ENCODE measurements at places on chromosomes 13 and 19.

DNA sequence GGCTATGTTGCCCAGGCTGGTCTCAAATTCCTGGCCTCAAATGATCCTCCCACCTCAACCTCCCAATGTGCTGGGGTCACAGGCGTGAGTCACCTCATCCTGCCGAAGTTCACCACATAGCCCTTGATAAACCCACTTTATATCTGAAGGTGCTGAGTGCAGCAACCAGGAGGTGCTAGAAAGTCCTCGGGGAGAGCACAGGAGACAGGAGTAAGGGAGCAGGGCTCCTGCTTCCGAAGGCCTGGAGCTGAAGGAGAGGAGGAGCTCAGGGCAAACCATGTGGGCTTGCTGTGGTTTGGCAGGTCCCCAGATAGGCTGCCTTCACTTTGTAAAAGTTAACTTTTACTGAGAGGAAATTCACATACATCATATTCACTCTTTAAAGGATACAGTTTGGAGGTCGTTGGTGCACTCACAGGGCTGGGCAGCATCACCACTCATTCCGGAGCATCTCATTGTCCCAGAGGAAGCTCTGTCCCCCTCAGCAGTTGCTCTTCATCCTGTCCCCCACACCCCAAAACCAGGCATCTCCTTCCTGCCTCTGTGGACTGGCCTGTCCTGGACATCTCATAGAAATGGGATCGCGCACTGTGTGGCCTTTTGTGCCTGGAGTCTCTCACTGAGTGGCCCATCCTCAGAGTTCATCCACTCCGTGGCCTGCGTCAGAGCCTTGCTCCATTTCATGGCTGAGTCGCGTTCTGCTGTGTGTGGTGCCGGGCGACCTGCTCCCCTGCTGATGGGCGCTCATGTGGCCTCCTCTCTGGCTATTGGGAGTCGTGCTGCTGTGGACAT, 49.5 kb downstream of the KDM4B start:
- no peak for DNase-seq

DNA sequence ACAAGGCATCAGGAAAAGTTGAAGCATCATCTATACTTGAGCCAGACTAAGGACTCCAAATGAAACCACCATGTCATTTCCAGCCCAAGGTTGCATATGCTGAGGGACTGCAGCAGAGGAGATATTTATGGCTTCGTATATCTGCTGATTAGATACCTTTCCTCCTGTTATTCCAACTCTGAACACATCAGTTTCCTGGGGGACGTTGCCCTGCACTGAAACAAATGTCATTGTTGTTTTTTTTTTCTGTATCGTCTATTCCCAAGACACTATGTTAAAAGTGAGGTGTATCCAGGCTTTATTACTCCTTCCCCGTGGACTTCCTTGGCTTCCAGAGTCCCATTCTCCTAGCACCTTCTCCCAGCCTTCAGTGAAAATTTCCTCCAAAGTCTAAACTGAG, at the start of gene OR7A17:
OR7A17 (minus strand) TSS at position 101 of the 400 bp plus-strand sequence. CDS start 4,777 bp downstream, outside the sequence.
- DNase-seq: no peak

- no peak for DNase-seq
Observed at GRCh38 chr13:73223372-73223781, 164.6 kb downstream of the KLF5 start.

- no peak for DNase-seq
Observed at GRCh38 chr13:28557725-28558520, 63.0 kb upstream of the FLT1 start.

GRCh38 chr13:40186626-40187323, 479.7 kb downstream of the FOXO1 start:
- no peak for DNase-seq

GRCh38 chr13:95262837-95263384, 38.3 kb downstream of the ABCC4 start:
- DNase-seq: no peak

GRCh38 chr13:93220073-93220472, 6.5 kb upstream of the GPC6 start:
- no peak for DNase-seq

- DNase-seq: no peak
Observed at GRCh38 chr13:112879283-112879833, 89.7 kb upstream of the MCF2L start.

DNA sequence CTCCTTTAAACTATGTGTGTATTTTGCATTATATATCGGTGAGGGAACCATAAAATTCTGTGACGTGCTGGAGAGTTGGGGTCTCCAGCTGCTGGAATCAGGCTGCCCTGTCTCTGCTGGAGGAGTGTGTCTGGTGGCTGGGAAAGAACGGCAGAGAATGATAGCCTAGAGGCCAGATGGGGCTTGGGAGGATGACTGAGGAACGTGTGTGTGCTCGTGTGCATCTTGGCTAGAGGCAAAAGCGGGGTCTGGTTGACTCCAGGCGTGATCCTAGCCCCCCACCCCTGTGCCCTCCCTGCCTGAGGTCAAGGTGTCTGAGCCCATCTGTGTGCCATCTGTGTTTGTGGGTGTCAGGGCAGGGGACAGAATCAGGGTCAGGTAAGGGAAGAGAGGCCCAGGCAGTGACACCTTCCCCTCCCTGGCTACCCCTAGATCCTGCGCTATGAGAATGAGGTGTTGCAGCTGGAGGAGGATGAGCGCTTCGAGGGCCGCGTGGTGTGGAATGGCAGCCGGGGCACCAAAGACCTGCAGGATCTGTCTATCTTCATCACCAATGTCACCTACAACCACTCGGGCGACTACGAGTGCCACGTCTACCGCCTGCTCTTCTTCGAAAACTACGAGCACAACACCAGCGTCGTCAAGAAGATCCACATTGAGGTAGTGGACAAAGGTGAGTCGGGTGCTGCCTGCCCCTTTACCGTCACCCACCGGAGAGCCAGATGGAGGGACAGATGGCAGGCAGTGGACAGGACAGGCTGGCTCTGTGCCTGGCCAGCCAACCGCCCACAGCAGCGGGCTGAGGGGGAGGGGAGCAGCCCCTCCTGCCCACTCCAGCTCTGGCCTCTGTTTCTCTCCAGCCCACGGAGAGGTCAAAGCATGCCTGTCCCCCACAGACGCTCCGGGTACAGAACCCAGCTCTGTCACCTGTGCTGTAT, 3.1 kb downstream of the SCN1B start:
- no peak for DNase-seq

DNA sequence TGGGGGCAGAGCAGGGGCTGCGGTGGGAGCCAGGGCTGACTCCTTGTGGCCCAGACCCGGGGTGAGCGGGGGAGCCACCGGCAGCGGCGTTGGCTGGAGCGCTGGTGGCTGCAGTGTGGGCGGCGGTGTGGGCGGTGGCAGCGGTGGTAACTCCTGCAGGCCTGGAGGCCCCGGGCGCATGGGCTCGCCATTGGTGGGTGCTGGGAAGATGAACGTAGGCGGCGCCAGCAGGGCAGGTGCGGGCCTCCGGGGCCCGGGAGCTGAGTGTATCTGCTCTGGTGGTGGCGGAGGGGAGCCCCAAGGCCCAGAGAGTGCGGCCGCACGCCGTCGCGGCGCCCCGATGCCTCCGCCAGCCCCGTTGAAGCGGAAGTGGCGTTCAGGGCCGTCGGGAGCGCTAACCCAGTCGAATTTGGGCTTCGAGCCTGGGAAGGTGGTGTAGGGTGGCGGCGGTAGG, 2.0 kb downstream of the GGN start:
- no peak for DNase-seq

DNA sequence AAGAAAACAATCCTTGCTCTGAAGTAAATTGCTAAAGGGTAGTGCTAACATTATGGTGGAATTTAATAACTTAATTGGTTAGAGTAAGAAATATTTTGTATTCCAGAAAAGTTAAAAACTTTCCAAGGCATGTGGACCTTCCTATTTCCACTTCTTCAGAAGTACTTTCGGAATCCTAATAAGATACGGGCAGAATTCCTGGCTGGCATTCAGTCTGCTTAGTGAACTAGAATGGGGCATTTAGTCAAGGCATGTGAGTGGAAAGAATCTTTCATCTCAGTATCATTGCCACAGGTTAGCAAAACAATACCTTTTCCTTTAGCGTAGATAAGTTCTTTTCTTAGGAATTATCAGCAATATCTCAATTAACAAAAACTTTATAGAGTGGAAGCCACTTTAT, 85.1 kb downstream of the TNFRSF19 start:
- DNase-seq: no peak

DNA sequence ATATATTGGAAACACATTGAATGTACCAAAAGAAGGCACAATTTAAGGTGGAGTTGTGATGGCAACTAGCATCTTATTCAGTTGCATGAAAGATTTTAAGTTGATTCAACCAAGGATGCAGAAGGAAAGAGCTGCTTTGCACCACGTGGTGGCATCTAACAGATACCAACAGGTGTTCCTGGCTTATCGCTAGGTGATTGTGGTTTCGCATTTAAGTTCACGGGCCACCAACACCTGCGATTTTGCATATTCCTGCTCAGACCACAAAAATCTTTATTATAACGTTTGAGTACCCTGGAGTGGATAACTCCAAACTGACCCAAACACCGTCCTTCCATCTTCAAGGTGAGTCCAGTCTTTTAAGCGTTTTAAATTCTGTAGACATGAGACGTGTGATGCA, 45.3 kb downstream of the RGCC start:
- DNase-seq: no peak

GRCh38 chr13:111177081-111177711, 62.1 kb downstream of the ARHGEF7 start:
- DNase-seq: no peak

DNA sequence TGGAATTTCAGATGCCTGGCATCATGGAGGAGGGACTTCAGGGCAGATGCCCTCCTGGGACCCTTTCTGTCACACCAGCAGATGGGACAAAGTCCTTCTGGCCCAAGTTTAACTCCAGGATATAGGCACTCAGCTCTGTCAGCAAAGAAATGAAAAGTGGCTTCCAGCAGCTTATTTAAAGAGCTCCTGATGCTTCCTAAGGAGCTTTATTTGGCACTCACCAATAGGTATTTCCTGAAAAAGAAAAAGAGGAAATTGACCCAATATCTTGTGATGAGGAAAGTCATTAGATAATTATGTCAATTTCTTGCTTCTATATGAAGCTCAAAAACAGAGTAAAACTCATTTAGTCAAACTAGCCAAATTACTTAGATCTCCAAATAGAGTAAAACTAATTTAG, 224.6 kb downstream of the RAP2A start:
- DNase-seq: no peak

DNA sequence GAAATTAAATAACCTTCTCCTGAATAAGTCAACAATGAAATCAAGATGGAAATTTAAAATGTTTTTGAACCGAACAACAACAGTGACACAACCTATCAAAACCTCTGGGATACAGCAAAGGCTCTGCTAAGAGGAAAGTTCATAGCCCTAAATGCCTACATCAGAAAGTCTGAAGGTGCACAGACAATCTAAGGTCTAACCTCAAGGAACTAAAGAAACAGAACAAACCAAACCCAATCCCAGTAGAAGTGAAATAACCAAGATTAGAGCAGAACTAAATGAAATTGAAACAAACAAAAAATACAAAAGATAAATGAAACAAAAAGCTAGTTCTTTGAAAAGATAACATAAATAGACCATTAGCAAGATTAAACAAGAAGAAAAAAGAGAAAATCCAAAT, 9.0 kb downstream of the UGGT2 start:
- DNase-seq: no peak

- DNase-seq: no peak
Observed at GRCh38 chr19:10214784-10215183, 16.3 kb downstream of the S1PR2 start.

DNA sequence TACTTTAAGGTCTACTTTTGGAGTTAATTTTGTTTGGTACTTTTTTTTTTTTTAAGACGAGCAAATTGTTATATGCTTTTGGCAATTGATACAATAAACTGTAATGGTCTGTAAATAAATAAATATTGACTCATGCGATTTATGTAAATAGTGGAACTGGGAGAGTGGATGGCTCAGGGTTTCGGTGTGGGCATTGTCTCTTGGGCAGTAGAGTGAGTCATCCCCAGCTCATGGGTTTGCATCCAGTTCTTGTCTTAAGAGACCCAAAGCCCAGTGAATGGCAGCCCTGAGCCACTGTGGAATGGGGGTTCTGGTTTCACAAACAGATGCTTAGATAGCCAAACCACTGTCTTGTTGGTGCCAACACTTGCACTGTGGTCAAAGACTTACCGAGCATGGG, 33.0 kb downstream of the FGF9 start:
- no peak for DNase-seq

DNA sequence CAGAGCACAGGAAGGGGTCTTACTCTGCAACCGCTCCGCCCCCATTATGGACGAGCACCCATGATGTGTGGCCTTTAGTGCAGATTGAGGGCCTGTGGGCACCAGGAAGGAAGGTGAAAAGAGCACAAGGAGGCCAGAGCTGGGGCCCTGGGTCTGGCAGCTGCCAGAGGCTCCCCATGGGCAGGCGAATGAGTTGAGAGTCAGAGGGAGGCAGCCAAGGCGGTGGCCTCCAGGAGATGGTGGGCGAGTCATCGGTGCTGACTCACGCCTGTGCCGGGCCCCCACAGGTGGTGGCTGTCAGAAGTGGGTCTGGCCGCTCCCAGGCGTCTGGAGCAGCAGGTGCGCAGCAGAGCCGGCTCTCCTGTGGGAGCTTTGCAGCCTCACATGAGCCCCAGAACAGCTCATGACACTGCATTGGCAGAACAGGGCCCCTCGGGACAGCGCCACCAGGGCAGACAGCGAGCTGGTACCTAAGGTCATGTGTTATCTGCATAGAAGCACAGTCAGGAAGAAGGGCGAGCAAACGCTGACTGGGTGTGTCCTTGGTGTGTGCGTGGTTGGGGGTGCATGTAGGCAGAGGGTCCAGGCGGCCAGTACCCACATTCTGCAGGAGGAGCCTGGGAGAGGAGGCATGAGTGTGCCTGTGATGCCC, 68.8 kb downstream of the CHST8 start:
- DNase-seq: no peak

DNA sequence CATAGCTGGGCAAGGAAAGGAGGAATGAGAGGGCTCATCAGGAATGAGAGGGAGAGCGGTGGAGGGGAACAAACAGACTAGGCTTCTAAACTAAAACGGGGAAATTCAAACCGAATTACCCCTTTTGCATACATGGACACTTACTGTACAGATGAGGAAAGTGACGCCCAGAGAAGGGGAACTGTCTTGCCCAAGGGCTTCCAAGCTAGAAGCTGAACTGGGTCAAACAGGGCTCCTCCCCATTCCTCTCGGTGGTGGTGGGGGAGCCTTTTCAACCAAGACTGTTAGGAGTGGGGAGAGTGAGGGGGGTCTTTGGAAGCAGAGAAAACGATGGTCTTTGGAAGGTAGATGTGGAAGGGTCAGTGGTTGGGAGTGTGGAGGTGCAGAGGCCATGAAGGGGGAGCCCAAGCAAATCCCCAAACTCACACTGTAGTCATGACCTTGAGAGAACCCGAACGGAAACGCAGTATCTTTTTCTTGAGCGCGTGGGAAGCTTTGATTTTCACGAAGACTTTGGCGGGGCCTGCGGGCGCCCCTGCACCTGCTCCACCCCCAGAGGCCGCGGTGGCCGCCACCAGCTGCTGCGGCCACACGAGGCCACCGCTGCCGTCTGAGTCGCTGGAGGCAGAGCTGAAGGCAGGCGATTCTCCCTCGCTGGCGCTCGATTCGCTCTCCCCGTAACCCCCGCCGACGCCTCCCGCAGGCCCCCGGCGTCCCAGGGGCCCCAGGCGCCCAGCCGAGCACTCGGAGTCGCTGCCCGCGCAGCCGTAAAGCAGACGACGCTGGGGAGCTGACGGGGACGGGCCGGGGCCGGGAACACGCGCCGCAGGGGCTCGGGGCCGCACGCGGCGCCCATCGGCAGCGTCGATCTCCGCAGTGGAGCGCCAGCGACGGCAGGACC, 12.3 kb upstream of the GNG8 start:
- no peak for DNase-seq

GRCh38 chr13:111187960-111188541, 72.9 kb downstream of the ARHGEF7 start:
- DNase-seq: no peak

GRCh38 chr19:2634228-2634951, 68.1 kb downstream of the GNG7 start:
- DNase-seq: no peak

Data from activated CD8-positive, alpha-beta memory T cell treated with anti-CD3 and anti-CD28 coated beads for 4 hours (primary cell).